Cardiac muscle cell (in vitro differentiated cells and primary cell): ENCODE measurements at places on chromosomes 4 and X.

DNA sequence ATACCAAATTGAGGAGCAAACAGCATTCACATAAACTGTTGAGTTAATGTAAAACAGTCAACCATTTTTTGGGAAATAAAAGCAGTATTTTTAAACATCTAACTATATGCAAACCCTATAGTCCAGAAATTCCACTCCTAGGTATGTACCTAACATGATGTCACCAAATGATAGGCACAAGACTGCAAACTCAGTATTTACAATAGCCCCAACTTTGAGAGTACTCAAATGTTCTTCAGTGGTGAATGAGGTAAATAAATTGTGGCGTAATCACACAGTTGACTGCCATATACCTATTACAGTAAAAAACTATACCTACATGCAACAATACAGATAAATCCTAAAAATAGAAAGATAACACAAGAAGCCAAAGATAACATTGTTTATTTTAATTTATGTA is 1243.8 kb upstream of the ADGRL3 start:
- no peak for DNase-seq

DNA sequence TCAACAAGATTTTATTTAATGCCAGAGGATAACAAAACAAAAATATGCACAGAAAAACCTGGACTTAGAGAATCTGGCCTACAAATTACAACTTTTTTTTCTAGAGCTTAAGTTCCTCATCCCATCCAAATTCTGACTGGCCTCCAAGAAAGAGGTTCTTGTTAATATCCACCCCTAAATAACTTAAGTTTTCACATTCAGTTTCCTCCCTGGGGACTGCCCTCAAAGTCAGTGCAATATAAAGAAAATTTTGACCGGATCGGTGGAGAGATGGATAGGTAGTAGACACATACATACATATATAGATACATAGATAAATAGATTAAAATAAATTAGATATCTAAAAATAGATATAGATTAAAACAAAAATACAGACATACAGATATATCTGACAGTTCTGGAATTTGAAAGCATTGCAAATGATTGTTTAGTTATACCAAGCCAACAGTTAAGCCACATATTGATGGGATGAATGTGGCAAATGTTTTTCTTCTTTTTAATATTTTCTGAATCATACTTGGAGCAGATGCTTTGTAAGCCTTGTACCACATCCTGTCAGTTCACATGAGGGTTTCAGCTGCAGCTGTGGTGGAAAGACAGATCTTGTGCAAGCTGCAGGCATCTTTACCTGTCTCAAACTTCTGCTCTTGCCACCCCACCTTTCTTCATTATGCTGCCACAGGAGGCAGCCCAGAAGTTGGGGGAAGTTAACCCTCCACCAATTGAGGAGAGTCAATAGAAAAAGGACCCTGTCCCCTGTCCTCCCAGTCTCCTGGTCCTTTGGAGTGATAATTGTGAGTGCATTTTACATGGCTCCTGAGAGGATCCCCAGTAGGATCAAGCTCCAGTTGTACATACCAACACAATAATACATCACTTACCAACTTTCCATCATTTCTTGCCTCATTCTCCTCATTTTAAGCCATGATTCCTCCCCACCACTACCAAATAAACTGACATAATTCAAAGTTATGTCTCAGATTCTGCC is 58.5 kb upstream of the PRDM8 start:
- DNase-seq, result no peak

- no peak for DNase-seq
Observed at GRCh38 chr4:47167081-47168035, 136.0 kb downstream of the GABRB1 start.

- DNase-seq, result no peak
Observed at GRCh38 chr4:183244019-183244418, 76.1 kb downstream of the CLDN22 start.

- peak; percentile 48 for DNase-seq
Observed at GRCh38 chr4:76856243-76857073, 41.5 kb downstream of the SOWAHB start.

DNA sequence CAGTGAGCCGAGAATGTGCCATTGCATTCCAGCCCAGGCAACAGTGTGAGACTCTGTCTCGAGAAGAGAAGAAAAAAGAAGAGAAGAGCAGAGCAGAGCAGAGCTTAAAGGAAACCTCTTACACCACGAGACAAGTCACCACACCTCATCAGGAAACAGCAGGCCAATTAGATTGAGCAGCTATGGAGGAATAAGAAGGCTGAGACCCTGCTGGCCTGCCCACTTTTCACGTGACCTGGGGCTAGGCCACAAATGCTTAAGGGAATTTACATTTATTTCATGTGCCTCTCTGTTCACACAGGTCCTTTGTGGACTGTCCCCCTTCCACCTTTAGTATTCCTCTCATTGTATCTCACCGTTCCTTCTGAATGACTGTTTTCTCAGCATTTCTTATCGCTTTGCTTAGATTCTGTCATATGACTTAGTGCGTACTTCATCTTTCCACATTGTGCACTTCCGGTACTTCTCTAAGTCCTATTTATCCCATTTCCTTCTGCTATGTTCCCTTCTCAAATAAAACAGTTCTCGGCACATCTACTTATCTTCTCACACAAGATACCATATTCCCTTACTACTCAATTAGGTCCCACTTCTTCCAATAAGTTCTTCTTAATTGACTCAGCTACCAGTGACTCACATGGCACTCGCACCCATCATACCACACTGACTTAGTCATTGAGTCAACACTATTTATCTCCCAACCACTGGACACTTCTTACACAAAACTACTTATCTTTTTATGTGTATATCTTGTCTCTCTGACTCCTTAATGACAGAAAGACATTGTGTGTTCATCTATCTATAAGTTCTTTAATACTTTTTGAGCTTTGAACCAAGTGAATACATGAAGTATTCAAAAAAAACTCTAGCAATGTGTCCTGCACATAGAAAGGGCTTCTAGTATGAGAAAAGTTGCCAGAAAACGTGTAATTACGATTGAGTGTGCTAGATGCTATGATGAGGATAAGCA is 11.0 kb downstream of the CUL4B start:
- DNase-seq, result peak; percentile 91

DNA sequence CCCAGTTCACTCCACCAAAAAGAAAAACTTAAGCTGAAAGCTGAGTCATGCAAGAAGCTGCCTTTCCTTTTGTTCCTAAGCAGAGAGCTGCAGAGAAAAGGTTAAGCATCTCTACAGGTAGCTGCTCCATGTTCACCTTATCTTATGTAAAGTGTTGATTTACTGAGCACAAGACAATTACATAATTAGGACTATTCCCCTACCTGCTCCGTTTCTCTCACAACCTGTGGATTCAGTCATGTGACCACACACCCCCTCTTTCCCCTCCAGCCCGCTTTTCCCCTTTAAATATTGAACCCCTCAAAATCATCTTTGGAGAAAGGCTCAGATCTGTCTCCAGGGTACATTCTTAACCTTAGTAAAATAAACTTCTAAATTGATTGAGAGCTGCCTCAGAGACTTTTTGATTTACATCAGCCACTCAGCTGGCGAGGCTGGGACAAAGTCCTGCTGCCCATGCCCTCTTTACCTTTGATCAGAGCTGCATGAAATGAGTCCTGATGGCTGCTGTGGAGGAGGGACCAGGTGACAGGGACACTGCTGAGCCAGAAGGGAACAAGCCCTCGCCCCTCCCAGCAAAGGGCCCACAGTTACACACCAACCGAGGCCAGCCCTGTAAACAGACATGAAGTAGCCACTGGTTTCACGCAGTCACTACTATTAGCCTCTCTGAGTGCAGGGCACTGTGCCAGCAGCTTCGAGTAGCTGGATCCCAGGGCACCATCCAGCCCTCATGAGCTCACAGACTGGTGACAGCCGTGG is 53.9 kb upstream of the C4orf50 start:
- no peak for DNase-seq

GRCh38 chrX:652341-652741 is 21.8 kb downstream of the SHOX start:
- no peak for DNase-seq

- peak; percentile 9 for DNase-seq
Observed at GRCh38 chrX:132957211-132958090, 978 bp downstream of the HS6ST2 start.

DNA sequence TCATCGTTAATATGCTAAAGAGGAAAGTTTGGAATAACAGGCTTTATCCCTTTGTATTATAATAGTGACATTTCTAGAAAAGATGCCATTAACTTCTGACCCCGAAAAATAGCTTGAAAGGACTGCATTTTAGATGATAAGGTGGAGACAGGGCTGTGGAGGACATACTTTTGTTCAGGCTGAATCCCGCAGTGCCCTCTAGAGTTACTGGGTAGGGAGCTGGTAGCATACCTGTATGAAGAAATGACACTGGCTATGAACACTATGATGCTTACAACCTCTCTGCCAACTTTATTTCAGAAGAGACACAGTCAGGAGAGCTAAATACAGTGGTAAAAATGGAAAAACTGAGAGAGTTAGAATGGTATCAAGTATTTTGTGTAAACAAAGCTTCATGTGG is 8.1 kb downstream of the IL1RAPL1 start:
- no peak for DNase-seq

DNA sequence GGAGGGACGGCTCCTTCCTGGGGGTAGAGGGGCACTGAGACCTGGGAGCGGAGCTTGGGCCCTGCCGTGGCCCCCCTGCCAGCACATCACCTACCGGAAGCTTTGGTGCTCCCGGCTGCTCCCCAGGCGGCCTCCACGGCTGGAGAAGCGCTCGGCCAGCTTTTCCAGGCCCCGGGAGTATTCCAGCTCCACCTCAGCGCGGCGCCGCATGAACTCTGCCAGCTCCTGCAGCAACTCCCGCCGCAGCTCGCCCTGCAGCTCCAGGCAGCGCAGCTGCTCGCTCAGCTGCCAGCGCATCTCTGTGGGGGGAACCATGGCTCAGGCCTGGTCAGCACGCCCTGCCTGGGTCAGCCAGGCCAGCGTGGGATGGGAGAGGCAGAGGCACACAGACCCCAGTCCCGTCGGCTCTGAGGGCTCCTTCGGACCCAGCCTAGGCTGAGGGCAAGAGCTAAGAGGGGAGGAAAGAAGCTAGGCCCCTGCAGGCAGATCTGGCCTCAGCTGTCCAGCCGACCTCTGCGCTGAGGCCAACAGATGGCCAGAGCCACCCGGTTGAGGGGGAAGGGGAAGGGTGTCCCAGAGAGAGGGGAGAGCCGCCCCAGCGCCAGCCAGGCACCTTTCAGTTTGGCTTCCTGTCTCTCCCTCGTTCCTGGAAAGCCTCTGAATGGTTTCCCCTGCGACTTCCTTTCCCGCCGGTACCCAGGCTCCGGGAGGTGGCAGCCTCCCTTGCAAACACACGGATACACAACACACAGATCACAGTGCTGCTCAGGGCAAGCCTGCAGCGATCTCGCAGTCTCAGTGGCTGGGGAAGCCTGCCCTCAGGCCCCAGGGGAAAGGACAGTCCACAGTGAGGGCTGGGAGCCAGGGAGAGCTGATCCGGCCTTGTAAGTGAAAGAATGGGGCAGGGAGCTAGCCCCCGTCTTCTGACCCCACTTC is 4.3 kb downstream of the ARHGAP4 start:
- no peak for DNase-seq

DNA sequence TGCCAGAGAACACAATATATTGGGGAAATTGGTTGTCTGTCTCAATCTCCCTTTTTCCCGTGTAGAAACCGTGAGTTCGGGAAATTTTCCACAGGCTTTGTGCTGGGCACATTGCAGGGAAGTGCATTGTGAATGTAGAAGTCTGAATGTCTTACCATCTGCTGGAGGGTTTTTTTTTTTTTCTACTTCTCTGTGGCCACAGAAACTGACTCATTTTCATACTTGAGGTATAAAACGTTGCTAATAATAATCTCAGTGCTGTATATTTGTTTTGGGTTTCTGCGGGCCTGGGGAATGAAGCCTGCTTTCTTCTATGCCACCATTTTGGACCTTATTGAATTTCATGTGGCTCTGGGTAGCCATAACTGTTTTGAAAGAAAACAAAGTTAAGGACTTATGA is 1001.2 kb downstream of the STIM2 start:
- no peak for DNase-seq

DNA sequence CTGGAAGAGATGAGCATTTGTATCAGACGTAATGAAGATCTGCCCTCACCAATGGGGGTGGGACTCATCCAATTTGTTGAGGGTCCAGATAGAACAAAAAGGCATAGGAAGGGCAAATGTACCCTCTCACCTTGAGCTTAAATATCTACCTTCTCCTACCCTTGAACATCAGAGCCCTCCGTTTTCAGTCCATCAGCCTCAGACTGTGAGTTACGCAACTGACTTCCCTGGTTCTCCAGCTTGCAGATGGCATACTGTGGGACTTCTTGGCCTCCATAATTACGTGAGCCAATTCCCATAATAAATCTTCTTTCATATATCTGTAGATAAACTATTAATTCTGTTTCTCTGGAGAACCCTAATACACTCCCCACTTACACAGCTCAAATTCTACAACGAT is 56.5 kb upstream of the GUCY1A1 start:
- DNase-seq, result no peak

DNA sequence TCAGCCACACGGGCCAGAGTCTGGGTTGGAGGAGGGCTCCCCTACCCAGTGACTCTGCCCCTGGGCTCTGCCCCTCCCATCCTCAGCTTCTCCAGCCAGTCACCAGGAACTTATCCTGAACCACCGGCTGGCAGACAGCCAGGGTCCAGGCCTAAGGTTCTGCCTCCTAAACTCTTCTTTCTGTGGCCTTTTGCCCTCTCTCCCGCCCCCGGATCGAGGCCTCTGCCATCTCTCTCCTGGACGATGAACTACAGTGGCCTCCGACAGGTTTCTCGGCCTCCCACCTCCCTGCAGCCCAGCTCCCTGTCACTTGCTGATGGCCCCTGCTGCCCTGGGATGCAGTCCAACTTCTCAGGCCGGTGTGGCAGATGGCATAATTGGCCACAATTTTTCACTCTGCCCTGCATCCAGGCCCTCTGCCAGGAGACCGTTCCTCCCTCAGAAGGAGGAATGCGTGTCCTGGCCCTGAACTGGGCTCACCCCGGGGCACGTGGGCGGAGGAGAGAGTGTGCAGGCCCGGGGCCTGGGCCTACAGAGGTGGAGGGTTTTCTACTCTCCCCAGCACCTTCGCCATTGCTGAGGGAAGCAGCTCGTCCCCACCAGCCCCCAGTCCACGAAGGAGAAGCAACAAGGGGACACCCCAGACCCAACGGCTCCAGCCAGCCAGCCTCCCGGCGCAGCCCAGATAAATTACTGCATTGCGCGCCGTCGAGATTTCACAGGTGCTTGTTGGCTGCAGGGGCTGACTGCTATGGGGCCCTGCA is 81.9 kb upstream of the LRPAP1 start:
- peak; percentile 49 for DNase-seq

GRCh38 chrX:110020536-110020935 is 17.6 kb downstream of the TMEM164 start:
- no peak for DNase-seq

- DNase-seq, result peak; percentile 46
Observed at GRCh38 chr4:185071236-185071811, 53.0 kb downstream of the HELT start.

DNA sequence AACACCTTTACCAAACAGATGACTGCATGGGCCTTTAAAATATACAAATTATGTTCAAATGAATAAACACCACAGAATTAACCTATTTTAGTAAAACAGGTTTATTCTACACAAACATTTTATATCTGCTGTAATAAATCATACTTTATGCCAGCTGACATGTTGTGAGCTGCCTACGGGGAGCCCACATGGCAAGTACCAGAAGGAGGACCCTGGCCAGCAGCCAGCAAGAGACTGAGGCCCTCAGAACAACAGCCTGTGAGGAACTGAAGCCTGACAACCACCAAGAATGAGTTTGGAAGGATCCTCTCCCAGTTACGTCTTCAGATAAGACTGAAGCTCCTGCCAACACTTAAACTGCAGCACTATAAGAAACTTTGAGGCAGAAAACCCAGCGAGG is 377.0 kb downstream of the PDGFC start:
- peak; percentile 33 for DNase-seq

- no peak for DNase-seq
Observed at GRCh38 chr4:151798678-151799416, 38.0 kb upstream of the GATB start.
